Right ventricle myocardium inferior (tissue), 1 donor: ENCODE measurements at places on chromosomes 1 and 21. TPM values are rescaled to one million over a fixed set of nuclear protein-coding genes. Genes with fewer than 3 reads are reported as not detected.

GRCh38 chr1:37143800-37144199, 109.5 kb upstream of the GRIK3 start:
- no peak for DNase-seq

GRCh38 chr1:224629965-224630364, 13.8 kb downstream of the CNIH3 start:
- no peak for DNase-seq

DNA sequence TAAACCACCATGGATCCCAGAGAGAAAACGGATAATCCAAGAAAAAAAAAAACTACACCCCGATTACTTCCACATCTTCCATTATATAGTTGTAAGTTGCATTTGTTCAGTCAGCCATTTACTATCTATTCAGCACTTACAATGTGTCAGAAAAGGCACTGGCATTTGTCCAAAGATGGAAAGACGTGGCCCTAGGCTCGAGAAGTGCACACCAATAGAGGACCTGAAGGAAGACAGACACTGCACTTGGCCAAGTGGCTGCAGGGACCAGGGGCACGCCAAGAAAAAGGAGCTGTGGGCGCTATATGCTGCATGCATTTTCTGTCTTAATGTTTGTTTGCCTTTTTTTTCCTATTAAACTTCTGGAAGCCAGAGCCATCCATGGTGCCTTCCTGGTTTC, 45.2 kb upstream of the LYST start:
- no peak for DNase-seq

DNA sequence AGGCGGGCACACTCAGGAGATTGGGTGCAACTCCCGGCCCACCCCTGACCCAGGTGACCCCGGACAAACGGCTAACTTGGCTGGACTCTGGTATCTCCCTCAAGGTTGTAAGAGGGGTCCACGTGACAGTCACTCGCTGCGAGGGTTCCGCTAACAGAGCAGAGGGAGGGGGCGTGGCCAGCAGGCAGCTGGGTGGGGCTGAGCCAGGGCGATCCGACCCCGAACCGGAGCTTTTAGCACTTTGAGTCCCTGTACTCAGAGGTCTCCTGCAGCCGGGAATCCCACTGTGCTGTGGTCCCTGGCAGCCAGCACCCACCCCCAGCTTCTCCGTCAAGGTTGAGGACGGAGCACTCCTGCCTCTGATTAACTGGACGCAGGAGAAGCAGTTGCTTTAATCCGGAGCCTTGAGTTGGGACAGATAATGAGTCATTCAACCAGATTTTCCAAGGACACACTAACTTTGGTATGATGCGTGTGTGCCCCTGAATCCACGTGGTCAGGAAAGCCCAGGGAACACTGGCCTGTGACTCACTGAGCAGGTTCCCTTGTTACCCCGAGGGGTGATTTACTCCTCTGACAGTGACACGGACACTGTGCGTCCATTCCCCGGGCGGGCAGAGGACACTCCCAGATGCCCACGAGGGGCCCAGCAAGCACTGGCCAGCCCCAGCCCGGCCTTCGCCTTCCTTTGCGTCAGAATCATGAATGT, 16.8 kb downstream of the TRPM2 start:
- no peak for DNase-seq

DNA sequence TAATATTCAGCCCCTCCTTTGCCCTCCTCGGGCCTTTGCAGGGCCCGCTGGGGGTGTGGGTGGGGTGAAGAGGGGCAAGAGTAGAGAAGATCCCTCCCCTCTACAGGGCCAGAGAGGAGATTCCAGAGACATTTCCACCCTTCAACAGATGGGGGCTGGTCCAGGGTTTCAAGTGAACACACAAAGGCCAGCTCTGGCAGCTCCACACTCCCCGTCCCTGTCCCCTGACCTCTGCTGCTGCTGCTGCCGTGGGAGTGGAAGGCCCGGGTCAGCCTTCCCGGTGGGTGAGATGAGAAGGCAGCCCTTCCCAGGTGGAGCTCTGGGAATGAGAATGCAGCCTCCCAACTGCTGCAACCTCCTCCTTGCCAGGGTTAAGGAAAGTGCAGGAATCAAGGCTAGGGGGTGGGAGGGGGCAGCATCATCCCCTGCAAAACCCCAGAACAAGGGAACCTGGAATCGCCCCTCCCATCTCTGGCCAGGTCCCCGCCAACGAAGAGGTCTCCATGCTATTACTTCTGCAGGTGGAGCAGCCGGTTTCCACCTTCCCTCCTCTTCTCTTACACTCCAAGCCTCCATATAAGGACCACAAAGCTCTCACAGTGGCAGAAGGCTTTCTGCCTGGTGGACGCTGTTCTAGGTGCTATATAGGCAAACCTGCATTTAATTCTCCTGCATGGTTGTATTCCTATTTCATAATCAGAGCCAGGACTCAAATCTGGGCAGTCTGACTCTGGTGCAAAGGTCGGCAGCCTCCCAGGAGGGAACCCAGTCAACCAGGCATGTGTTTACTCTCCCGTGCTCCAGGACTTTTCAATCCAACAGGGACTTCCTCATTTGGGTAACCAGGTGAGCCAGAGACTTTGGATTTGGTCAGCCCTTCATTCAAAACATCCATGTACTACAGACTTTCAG, 22.9 kb upstream of the ARHGEF10L start:
- no peak for DNase-seq

DNA sequence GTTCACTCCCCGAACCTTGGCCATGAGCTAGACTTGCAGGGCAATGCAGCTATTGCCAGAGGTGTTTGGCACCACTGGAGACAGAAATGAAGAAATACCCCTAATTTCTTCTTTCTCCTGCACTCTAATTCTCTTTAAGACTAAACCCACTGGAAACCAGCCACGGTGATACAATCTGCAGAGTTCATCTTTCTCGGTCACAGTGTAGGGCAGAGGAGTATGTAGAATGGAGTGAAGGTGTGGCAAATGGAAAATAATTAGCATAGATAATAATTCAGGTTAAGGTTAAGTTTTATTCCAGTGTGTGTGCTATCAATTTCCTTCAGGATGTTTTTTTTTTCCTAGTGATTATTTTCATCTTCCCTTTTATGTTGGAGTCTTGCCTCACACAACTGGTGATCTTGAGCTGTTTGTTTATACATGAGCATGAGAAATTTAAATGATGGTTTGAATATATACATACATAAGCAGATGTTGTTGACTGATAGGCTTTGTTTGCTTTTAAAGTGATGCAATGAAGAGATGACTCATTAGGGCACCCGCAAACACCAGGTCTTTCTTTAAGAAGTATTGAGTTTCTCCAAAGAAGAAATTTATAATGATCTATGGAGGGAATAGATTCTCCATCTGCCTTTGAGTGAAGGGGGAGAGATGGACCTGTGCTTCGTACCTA, 81.9 kb downstream of the SPATA17 start:
- no peak for DNase-seq

- no peak for DNase-seq
These were observed 251.1 kb upstream of the ADGRL2 start for GRCh38 chr1:81549588-81550127.

DNA sequence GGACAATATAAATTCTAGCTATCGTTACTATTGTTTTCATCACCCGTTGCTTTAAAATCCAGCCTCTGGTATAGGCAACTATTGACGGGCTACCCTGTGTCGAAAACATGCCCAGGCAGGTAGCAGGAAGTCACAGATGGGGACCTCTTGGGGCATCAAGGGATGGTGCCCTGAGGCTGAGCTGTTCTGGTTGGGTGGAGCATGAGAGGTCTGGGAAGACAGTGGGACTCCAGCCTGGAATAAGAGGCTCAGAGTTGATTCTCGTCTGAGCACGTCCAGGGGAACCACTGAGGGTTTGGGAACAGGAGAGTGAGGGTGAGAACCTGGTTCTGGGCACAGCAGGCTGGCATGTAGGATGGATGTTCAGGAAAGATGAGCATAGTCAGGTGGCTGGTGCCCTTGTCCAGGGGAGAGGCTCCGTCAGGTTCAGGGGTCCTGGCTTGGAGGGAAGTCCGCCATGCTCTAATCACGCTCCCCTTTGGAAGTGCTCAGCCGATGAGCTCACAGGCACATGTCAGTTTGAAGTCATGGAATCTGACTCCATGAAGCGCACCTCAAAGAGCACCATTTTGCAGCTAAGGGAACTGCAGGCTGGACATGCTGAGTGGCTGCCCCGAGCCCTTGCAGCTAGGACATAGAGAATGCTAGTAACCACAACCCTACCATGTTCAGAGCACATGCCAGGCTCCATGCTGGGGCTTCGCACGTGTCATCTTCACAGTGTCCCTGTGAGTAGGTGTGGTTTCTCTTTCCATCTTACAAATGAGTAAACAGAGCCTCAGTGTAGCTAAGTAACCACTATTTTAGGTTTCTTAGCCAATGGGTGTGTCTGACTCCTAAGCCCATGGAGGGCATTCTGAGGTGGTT, 21.0 kb downstream of the PCSK9 start:
- no peak for DNase-seq

- no peak for DNase-seq
These were observed 7.3 kb downstream of the HENMT1 start for GRCh38 chr1:108653431-108654105.

DNA sequence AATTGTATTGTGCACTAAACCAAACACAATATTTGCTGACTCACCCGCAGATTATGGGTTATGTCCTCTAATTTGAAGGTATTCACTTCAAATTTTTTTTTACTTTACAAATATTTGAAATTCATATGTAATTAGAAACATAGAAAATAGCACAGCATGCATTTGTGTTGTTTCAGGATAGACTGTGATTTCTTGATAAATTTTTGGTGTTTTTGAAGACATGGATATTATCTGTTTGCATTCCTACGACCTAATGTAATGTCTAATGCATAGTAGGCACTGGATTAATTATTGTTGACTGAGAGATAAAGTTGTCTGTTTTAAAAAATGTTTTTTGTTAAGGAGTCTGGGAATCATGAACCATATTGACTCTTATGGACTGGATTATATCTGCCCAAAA, 850.2 kb downstream of the BRINP3 start:
- no peak for DNase-seq

DNA sequence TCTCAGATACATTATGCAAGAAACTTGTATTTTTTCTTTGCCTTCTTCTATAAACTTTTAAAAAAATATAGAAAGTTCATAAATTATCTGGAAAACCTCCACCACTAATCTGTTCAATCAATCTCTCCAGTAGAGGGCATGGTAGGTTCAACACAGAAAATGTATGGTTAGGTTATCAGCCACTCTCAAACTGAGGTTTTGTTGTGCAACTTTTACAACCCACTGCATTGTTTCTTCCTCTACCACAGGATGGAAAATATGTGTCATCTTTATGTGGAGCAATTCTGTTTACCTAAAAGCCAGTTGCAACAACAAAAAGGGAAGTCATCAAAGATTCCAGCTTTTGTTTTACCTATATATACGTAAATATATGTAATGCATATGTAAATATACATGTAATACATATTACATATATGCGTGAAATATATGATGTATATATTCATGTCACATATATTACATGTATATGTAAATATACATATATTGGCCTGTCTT, 3.0 kb upstream of the RGS2 start:
- no peak for DNase-seq

- DNase-seq: no peak
These were observed 89.8 kb downstream of the OLFML2B start for GRCh38 chr1:161933592-161934588.

GRCh38 chr1:202248861-202249260, 55.3 kb downstream of the LGR6 start:
- no peak for DNase-seq

GRCh38 chr1:27436204-27437159, 44.1 kb downstream of the GPR3 start:
- DNase-seq: no peak

DNA sequence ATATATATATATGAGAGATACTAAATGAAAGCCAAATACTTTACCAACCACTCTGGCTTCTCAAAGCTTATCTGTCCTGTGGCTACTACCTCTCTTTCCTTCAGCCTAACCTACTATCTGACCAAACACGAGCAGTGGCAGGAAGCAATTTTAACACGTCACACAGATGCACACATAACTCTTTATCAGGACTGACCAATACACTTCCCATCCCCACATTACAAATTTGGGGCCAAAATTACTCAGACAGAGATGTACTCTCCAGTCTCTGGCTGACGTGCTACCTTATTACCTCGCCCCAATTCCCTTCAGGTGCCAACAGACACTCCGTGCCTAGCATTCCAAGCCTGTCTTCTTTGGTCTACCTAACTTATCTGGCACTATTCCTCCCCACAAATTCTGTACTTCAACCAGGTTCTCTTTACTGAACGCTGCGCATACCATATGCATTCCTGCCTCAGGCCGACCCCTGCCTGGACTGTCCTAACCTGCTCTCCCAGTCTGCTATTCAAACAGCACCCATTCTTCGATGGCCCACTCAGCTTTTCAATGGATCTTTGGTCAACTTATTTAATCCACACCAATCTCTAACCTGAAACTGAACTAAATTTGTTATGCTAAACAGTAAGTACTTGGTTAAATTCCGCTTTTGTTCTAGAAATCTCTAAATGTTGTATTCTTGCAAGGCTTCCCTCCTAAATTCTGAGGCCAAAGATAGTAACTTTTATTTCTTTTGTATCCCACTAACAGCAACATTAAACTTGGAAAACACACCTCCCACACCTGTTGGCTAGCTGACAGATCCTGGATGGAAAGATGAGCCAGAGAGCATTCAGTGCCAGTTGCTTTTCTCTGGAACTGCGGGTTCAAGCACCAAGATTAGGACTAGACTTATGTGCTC, 27.9 kb downstream of the RERE start:
- DNase-seq: no peak

DNA sequence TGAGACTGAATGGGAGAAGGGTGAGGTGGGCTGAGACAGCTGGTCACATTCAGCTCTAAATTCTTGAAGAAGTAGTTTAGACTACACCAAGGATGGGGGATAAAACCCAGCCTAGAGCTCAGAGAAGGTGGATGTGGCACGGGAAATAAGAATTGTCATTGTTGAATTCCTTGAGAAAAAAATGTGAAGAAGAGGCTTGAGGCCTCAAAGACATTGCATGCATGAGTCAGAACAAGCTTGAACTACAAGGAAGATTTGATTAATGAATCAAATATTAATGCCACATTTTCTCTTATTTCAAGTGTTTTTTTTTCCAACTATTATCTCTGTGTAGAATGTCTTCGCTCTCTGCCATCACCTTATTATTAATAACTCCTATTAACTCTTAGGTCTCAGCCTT, 58.9 kb downstream of the MAP3K7CL start:
- no peak for DNase-seq

GRCh38 chr1:232868793-232869491, 63.7 kb downstream of the MAP10 start:
- no peak for DNase-seq

DNA sequence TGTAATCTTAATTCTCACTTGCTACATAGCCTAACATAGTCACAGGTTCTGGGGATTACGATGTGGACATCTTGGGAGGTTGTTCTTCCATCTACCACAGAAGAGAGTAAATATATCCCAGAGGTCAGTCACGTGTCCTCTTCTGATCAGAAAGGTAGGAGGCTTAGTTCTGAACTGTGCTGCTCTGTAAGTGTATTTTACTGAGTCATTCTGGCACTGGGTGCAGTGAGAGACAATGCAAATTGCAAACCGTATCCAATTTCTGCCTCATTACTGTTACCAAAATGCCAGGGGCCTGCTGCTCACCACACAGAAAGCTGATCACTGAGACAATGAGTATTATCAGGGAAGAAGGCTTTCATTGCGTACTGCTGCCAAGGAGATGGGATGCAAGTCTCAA, 104.0 kb downstream of the GABPA start:
- no peak for DNase-seq

FCER1A gene
- 1.0 TPM for total RNA-seq

ZNF691 gene
- 7.7 TPM for total RNA-seq

LAPTM5 gene
- 31.5 TPM for total RNA-seq

KRTAP10-12 gene
- not detected for total RNA-seq

UBE2G2 gene
- 66.6 TPM for total RNA-seq
